Activated CD4-positive, alpha-beta T cell treated with anti-CD3 and anti-CD28 coated beads for 4 hours (primary cell): ENCODE measurements at places on chromosomes 7 and 10.

GRCh38 chr10:6579904-6580278, at the start of gene PRKCQ:
Gene PRKCQ (minus strand): TSS chr10:6580276. CDS start chr10:6515135, 65,141 bp downstream.
- DNase-seq = no peak

DNA sequence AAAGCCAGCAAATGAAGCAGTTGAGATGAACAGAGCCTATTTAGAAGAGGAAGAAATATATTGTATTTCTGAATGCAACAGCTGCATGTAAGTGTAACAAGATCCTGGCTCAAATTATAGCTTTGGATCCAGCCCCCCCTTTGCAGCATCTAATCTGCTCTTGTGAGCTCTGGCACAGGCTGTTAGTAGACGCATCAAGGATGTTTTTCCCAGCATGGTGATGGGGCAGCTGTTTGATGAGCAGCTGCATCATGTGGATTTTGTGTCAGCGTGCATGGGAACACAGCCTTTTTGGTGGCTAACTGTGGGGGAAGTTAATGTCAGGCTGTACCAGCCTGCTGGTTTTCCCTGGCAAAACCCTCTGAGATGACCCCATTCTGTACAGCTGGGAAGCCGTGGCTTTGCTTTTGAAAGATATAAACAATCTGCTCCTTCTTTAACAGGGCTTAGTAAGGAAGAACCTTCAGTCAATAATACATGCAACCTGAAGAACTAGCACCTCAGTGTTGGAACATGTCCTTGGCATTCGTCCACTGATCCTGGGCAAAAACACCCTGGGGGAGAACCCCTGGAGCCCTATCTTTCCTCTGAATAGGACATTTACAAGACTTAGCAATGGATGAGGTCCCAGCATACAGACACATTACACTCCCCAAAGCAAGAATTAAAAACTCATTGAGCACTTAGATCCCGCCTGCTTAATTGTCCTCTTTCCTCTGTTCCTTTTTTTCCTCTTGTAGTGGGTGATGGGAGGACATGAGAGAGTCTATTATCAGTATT, 70.6 kb downstream of the NPS start:
- DNase-seq = no peak

- DNase-seq = no peak
Observed at GRCh38 chr7:118140468-118140867, 43.5 kb upstream of the LSM8 start.

DNA sequence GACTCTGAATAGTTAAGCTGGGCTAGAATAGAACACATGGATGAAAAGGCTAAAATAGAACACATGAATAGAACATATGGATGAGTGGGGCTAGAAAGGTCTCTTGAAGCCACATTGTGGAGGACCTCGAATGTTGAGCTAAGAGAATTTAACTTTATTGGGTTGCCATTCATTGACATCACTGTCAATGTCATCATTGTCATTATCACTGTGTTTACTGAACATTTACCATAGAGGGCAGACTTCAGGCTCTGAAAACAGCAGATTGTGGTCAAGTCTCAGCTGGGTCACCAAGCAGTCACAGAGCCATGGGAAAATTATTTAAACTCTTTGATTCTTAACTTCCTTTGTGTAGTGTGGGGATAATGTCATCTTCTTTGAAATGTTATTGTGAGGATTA, 80.4 kb downstream of the WDFY4 start:
- DNase-seq = no peak

DNA sequence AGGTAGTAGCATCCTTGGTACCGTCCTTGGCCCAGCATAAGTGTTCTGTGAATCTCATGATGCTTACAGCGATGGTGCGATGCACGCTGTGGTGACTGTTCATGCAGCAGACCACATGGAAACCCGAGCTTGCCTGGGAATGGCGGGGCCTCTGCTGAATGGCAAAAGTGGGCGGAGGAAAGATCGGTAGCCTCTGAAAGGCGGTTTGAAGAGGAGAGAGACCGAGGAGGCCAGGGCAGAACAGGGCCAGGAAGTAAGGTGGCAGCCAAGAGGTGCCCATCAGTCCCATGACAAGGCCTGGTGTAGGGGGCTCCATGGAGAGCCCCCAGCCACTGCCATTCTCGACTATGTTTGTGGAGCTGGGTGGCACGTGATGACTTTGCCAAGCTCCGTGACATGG, 33.2 kb upstream of the CNPY1 start:
- no peak for DNase-seq

GRCh38 chr7:48595756-48596155, 328.6 kb upstream of the CDC14C start:
- no peak for DNase-seq

DNA sequence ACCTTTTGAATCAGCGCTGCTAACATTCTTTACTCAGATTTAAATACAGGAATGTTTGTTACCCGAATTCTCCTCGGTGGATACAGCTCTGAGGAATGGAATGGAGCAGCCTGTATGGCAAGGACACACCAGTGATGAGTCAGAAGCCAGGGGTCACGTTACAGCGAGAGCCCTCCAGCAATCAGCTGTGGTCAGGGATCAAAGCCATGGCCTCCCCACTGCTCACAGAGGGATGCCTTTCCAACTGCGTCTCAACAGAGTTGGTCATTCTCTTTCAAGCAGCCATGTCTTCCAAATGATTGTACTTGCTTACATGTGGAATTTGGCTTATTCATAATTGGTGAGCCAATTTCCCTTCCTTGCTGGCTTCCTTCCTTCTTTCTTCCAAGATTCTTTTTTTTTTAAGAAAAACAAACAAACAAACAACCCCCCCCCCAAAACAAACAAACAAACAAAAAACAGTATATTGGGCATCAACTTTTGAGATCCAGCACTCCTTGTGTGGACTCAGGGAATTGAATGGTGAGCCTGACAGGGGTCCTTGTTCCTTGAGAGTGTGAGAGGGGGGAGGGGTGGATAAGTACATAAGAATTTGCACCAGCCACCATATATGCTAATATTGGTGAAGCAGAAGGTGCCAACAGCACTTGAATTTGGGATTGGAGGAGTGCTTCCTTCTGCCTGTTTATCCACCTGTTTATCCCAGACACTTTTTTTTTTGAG, 100.2 kb downstream of the ATXN7L1 start:
- DNase-seq = no peak

DNA sequence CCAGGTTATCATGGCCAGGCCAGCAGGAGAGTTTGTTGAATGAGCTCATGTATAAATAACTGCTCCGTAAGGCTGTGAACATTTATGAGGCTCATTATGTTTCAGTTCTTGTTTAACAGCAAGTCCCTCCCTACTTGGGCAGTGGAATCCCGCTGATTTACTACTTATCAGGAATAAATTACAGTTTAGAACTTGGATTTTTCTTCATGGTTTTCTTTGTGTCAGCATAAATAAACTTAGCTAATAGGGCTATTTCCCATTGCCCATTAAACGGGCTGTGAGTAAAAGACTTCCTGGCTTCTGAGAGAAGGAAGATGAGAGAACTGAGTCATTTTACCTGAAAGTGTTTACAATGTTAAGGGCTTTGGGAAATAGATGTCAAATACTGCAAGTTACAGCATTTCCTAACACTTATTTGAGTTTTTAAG, 701.6 kb upstream of the ANKRD30A start:
- DNase-seq = no peak

DNA sequence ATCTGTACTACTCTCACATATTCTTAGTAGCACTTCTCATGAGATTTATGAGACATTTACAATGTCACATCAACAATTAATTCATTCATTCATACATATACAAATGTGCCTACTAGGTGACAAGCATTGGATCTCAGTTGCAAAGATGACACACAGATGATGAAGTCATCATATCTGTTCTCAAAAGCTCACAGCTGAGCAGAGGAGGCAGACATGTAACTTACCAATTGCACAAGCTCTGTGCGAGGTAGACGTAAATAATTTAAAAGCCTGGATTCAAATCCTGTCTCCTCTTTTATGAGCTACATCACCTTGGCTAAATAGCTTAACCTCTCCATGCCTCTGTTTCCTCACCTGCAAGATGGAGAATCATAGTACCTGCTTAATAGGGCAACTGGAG, 109.4 kb upstream of the FAM133B start:
- no peak for DNase-seq

DNA sequence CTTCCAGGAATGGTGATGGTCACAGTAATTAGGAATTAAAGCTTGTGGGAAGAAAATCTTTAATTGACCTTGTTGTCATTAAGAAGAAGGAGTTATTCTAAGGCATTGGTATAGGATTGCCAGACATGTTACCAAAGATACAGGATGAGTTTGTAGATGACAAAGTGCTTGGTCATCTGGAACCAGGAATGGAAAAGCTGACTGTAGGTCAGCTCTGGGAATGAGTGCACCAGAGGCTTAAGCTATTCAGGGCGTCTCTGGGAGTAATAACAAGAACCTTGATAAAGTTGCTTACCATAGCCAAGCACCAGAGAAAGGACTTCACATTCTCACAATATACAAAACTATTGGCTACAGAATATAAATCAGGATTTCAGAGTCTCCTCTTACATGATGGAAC, 89.0 kb downstream of the PHTF2 start:
- DNase-seq = no peak

- DNase-seq = no peak
Observed at GRCh38 chr10:68435803-68436202, 28.7 kb upstream of the RUFY2 start.

- DNase-seq = peak; percentile 33
Observed at GRCh38 chr7:26153241-26153822, 1.3 kb downstream of the NFE2L3 start.

DNA sequence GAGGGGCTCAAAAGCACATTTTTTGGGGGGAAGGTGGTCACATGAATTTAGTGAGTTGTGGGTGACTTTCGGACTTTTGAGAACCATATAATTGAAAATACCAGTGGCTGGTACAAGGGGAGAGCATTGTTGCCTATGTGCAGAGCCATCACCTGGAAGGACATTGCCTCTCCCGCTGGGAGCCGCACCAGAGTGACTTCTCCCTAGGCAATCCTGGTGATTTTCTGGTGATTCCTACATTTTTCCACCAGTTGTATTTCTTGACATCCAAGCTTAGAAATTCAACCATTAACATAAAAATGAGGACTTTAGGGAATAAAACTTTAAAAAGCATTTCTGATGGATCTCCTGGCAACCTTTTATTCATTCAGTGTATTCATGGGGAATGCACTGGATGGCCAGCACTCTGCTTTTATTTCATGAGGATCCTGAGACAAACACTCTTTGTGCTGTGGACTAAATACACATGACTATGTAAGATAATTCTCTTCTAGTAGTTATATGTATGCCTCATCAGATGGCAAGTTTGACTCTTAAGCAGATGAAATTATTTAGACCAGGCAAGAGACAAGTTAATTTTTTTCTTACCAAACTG, 41.8 kb upstream of the MKI67 start:
- no peak for DNase-seq

DNA sequence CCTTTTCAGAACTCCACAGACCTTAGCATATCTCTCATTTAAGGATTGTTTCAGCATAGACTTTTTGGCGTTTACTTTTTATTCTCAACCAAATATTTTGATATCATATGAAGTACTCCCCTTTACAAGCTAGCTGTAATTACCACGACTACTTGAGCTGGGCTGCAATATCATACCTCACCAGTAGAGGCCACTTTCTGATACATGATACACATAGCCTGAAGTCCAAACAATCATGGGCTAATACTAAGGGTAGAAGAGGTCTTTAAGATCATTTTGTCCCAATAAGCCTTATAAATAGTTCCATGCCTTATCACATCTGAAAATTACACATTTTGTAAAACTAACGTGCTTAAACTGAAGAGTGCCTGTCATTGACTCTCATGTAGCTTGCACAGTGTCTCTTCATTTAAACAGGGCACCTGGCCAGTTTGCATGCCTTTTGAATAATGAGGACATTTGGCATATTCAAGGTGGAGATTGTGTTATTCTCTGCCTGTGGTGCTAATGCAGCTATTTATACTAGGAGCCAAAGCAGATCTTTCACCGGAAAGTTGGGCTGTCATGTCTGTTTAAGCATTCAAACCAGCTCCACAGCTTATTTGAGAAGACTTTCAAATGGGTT, 403.7 kb upstream of the ZMIZ1 start:
- no peak for DNase-seq

GRCh38 chr7:19235680-19236079, 90.5 kb upstream of the FERD3L start:
- no peak for DNase-seq

DNA sequence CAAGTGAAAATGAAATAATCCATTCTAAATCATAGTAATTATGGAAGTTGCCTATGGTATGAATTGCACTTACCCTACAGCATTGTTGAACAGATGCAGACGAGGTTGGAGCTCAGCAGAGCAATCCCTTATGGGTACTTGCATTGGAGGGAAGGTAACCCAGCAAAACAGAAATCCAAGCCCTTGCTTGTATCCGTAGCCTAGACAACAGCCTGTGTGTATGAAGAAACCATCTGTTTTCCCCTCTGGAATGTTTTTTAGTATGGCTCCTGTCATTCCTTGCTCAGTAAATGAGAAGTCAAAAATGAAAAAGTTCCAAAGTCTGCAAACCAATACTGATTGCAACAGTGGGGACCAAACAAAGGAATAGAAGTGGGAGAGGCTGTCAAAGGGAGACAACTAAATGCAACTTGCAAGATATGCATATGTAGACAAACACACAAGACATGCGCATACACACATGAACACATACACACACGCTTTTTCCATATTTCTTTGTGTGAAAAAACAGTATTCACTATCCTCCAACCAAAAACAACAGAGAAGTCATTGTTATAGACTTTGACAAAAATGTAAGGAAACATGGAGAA, 260.8 kb downstream of the DYNC1I1 start:
- no peak for DNase-seq

DNA sequence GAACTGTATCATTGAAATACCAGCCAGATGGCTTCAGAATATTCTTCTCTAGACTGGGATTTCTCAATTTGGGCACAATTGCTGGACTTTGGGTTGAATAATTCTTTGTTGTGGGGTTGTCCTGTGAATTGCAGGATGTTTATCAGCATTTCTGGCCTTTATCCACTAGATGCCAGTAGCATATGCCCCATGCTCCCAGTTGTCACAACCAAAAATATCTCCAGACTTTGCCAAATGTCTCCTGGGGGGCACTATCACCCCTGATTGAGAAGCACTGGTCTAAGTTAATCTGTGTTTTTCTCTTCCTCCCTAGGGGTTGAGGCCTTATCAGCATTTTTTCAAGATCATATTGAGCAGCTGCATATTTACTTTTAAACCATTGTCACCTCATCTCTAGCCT, 204.9 kb upstream of the SP8 start:
- no peak for DNase-seq
